ENCODE measurements at places on chromosomes 4 and X. TPM values are rescaled to one million over a fixed set of nuclear protein-coding genes. Genes with fewer than 3 reads are reported as not detected.

The DCLK2 gene
- 192 TPM for total RNA-seq

The HGFAC gene
- 1.2 TPM for total RNA-seq

The TMEM271 gene
- total RNA-seq: 13.1 TPM

The TEX13C gene
- total RNA-seq: not detected

The GAGE12F gene
- not detected for total RNA-seq

The SLITRK2 gene
- total RNA-seq: 10.6 TPM

The CXCL3 gene
- total RNA-seq: 1.2 TPM

The POU4F2 gene
- total RNA-seq: not detected

The GUCY1B1 gene
- 115 TPM for total RNA-seq

The IGSF1 gene
- total RNA-seq: 13.6 TPM

The SYP gene
- 273 TPM for total RNA-seq

The COMMD8 gene
- 25.6 TPM for total RNA-seq

The PGAM4 gene
- total RNA-seq: not detected

The ACE2 gene
- total RNA-seq: not detected

The IL9R gene
- not detected for total RNA-seq

The TKTL2 gene
- total RNA-seq: 0.46 TPM

The TFDP3 gene
- not detected for total RNA-seq

The ITM2A gene
- 84.7 TPM for total RNA-seq

The ENPP6 gene
- 1.8 TPM for total RNA-seq

The KIT gene
- total RNA-seq: 42.0 TPM

The SULT1E1 gene
- total RNA-seq: 12.7 TPM

The UCHL1 gene
- 1,495 TPM for total RNA-seq

The ARHGAP36 gene
- total RNA-seq: 8.5 TPM

The NPY1R gene
- total RNA-seq: 19.8 TPM

The SERTM2 gene
- total RNA-seq: 0.23 TPM

The P2RY4 gene
- total RNA-seq: not detected
